Hematopoietic multipotent progenitor cell (in vitro differentiated cells): ENCODE measurements at places on chromosomes 13 and 19. TPM values are rescaled to one million over a fixed set of nuclear protein-coding genes. Genes with fewer than 3 reads are reported as not detected.

KLC3 gene
- under 0.01 TPM for total RNA-seq

FUT1 gene
- 1.6 TPM for total RNA-seq

DNA sequence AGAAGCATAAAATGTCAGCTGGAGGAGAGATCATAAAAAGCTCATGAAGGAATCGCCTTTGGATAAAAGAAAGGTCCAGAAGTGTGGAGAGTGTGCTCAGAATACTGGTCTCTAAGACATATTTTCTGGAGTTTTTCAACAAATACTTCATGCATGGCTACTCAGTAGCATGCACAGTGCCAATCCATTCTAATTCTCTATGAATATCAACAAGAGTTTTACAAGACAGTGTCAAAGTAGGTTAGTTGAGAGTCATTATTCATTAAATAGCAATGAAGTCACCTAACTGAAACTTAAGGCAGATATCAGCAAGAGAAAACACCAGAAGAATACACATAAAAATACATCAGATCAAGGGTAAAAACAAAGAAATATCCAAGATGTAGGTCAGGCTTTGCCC is 1243.2 kb upstream of the SLC10A2 start:
- no peak for DNase-seq

- DNase-seq: no peak
These were observed 900.1 kb downstream of the PCDH9 start for GRCh38 chr13:66329988-66330451.

- DNase-seq: no peak
These were observed 754 bp upstream of the SIX5 start for GRCh38 chr19:45769821-45770191.

DNA sequence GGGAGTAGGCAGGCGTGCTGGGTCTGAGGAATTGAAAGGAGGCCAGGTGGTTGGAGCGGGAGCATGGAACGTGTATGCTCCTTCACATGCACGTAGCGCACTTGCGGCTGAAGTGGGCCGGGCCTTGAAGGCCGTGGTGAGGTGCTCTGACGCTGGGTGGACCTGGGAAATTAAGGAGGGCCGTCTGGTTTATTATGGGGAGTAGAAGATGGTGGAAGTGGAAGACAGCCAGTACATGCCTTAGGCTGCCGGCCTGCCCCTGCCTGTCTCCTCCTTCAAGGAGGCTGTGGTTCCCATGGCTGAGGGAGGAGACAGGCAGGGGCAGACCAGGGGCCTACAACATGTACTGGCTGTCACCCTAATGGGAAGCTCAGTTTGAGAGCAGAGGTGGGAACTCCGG is 23.9 kb downstream of the GATAD2A start:
- DNase-seq: no peak

DNA sequence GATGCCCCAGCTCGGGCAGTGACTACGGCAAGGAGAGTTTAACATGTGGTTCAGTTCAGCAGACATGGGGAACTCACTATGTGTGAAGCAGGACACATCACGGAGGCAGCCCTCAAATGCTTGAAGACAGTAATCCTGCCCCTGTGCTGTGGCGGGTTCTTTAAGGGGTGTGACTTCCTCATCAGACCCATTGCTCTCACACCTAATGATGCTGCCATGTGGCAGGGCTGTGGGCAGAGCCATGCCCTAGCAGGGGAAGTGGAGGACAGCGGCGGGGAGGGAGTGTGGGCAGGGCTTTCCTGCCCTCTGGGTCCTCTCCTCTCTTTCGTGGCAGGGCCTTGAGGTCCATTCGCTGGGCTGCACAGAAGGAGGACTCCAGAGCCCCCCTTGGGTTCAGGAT is 131.1 kb upstream of the GJB6 start:
- DNase-seq: no peak
